ENCODE measurements at places on chromosomes 5 and 9.

DNA sequence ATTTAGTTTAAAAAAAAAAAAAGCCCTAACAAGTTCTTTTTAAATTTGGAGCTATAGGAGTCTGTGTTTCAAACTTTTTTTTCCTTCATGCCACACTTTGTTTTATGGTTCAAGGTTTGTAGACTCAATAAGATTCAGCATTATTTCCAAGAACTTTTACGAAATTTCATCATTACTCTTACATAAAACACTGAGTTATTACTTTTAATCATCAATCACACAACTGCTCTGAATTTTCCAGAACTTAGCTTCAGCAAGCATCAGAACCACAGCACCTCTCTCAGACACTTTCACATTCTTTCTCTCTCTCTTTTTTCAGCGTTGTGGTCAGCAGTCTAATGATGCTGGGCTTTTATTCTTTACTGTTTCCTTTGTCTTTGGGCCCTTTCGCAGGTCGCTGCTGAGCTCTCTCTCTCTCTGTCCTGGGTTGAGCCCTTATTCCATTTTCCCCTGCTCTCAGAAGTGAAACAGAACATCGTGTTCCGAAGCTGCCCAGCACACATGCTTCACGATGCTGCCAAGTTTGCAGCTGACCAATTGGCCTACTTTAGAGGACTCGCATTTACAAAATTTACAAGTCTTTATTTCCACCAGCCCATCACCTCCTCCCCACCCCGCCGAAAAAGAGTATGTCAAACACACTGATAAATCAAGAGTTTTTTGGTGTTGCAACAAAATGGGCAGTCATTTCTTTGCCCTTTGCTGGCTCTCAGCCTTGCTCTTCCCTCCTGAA lies 44.6 kb upstream of the PIK3R1 start:
- peak; percentile 2 for DNase-seq

GRCh38 chr5:1934801-1935429 lies 52.2 kb upstream of the IRX4 start:
- DNase-seq: no peak

DNA sequence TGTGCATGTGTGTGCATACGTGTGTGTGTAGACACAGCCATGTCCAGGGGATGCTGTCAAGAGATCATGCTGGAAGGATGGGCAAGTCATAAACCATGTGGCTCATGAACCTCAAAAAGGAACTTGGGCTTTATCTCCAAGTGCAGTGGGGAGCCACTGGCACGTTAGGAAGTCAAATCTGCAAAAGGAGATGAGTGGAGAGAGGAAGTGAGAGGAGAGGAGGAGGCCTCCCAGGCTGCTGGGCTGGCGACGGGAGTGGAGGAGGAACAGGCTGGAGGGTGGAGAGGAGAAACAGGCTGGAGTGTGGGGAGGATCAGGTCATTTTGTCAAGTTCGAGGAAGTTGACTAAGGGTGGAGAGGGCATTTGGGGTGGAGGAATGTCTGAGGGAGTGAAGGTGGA lies 29.2 kb upstream of the TIFAB start:
- DNase-seq: no peak

GRCh38 chr9:8724284-8725018 lies 924.9 kb upstream of the DMAC1 start:
- DNase-seq: no peak

- DNase-seq: no peak
Observed at GRCh38 chr5:172245703-172246125, 37.9 kb downstream of the UBTD2 start.

DNA sequence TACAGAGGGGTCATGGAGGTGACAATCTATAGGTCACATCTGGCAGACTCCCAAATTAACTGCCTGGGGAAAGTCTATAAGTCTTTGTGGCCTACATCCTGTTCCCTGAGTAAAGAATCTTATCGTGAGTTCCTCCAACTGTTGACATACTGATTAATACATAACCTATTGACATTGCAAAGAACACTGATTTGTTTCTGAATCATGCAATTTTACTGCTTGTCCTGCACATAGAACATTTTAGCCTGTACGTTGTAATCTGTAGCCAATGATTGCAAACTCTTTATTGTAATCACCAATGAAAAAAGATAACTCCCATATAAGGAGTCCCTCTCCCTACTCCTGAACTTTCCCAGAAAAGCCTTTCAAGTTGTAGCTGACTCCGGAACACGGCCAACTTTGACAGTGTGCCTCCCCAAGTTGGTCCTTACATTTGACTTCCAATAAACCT lies 18.8 kb upstream of the OR2K2 start:
- no peak for DNase-seq

- no peak for DNase-seq
Observed at GRCh38 chr9:76707510-76707909, 56.7 kb upstream of the PCA3 start.

DNA sequence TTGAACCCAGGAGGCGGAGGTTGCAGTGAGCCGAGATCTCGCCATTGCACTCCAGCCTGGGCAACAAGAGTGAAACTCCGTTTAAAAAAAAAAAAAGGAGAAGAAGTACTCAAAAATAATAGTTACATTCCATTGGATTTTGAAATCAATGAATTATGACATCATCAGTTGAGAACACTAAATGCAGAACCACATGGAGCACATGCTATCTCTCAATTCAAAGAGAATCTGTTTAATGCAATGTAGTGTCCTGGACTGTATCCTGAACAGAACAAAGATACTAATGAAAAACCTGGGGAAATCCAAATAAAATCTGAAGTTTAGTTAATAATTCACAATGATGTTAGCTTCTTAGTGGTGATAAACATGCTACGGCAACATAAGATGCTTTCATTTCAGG lies 20.3 kb downstream of the CDC14B start:
- DNase-seq: no peak

GRCh38 chr9:122122903-122123632 lies 30.0 kb upstream of the TTLL11 start:
- no peak for DNase-seq

GRCh38 chr9:107086460-107086859 lies 196.6 kb upstream of the RAD23B start:
- DNase-seq: no peak

GRCh38 chr5:73268826-73269225 lies 95.8 kb downstream of the TMEM174 start:
- no peak for DNase-seq

- no peak for DNase-seq
Observed at GRCh38 chr5:98217138-98217537, 556.3 kb upstream of the RGMB start.

DNA sequence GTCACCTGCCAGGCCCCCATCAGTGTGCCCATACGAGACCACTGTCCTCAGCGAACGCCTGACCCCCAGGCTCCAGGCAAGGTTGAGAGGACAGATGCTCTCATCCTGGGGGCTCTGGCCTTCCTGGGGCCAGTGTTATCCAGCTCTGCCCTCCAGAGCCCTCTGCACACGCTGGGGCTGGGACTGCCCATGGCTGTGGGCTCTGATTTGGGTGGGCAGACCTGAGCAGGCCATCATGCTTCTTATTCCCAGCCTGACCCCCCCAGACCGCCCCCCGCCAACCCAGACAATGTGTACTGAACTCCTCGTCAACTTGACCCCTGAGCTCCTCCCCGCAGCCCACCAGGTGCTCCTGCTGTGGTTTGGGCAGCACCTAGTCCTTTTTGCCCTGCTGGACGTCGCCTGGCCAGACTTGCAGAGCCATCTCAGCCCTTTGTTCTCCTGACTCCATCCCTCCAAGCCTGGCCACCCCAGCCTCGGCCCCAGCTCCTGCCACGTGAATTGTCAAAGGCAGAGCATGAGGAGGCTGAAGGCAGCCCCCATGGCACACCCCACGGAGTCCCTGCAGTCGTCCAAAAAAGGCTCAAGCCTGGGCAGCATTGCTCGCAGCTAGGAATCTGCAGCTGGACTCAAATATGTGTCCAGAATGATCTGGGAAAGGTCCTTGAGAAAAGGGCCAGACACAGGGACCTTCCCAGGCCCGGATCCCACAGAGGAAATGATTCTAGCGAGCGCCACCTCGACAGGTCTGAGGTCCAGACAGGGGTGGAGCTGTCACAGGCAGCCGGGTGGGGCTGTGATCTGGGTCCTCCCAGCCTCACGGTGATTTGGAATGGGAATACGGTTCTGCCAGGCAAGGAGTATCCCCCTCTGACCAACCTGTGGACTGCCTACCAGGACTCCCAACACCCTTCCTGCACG lies 87.0 kb downstream of the ADAMTS2 start:
- DNase-seq: no peak

DNA sequence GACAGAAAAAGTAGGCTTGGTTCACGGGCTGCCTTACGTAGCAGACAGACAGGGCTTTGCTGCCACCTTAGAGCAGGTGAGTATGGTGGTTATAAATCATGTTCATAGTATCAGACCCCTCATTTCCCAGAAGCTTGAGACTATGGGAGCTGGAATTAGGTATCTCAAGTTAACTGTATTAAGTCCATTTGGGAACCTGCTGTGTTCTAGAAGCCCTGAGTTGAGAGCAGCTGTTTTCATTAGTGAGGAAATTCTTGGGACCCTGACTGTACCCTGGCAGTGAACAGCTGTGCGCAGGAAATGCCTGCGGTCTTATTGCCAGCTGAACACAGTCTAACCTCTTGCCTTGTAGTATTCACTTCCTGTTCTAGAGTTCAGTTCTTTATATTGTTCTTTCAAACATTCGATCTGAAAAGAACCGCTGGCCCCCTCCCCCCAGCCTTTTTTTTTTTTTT lies 29.8 kb downstream of the UGCG start:
- DNase-seq: no peak

DNA sequence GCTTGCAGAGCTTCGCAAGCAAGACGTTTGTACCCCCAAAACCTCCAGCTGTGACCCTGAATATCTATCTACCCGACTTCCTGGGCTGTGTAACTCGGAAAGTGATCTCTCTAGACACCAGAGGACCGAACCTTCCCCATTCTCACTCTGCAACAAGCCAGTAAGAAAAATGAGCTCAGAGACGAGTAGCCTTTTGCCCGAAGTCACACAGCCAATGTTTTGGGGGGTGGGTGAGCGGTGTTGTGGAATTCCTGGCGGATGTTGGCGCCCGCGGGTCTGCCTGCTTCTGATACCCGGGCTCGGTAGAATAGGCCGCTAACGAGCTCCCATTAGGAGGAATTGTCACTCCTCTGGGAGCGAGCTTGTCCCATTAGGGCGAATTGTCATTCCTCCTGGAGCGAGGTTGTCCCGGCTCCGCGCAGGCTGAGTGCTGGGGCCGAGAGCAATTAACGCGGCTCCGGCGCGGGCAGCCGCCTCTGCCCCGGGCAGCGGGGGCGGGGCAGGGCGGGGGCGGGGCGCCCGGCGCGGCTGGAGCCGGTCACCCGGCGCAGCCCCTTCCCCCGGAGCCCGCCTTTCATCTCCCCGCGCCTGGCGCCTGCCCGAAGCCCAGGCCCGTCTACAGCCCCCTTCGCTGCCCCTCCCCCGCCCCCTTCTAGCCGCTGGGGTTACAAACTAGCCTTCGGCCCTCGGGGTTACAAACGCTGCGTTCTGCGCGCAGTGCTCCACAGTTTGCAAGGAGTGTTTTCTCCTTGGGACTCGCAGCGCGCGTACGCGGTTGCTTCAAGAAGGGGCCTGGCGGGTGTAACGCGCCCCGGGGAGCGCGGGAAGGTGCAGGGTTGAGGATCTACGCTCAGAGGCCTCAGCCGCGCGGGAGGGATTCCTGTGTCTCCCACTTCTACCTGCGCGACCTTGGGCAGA lies 3.5 kb upstream of the MSX2 start:
- DNase-seq: no peak

- DNase-seq: no peak
Observed at GRCh38 chr5:149132474-149132873, 8.8 kb upstream of the ABLIM3 start.

DNA sequence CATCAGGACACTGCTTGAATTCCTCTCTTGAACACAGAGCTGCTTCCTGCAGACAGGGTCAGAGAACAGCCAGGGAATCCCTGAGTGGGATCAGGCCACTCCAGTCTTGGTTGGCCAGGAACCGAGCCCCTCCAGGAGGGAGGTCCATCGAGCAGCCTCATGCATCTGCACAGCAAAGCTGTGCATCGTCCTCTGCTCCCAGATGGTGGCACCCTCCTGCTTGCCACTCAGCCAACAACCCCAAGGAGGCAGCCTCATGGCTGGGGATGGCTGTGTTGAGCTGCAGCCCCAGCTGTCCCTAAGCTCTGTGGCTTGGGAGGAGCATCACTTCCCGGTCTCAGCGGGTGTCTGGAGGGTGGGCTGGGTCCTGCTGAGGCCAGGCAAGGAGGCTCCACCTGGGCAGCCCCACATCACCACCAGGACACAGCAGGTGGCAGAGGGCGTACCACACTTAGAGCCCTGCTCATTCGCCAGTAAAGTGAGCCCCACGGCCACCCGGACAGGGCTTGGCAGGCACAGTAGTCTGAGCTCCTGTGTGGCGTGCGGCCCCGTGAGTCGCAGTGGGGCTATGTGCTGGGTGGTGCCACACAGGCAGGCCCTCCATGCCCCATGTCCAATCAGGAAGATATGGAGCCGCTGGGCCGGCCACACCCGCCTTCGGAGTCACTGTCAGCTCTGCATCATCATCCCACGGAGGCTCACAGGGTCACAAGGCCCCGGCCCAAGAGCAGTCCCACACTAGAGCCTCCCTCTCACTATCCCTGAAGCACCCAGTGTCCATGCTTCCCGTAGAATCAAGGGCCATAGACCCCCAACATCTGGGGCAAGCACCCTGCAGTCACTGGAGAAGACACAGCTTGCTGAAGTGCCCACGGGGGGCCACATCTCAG lies 11.9 kb downstream of the LPCAT1 start:
- DNase-seq: peak; percentile 19

DNA sequence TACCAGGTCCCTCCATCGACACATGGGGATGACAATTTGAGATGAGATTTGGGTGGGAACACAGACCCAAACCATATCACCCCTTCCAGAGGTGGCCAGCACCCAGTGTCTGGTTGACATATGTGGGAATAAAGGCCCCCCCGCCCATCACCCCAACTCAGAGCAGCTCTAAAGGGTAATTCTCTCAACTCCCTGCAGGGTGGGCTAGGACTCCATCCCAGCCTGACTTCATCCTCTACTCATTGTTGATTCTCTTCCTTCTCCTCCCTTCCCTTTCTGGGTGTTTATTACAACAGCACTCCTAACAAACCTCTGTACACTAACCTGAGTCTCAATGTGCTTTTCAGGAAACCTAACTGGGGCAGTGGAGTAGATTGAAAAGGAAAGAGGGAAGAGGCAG lies 339.9 kb downstream of the ACTL7B start:
- no peak for DNase-seq

DNA sequence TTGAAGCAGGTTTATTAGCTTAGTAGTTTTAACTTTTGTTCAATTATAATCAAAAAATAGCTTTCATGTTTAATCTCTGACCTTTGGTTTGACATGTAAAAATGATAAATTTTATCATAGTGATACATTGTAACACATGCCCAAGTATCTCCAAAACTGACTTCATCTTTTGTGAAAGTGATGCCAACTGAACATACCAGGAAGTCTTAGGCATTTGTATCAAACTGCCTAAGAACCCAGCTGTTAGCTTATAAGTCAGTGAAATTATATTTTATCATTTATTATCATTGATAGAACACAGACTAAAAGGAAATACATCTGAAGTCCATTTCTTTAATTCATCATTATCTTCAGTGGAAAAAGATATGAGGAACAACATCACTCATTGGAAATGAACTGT lies 39.1 kb downstream of the NIPBL start:
- no peak for DNase-seq

DNA sequence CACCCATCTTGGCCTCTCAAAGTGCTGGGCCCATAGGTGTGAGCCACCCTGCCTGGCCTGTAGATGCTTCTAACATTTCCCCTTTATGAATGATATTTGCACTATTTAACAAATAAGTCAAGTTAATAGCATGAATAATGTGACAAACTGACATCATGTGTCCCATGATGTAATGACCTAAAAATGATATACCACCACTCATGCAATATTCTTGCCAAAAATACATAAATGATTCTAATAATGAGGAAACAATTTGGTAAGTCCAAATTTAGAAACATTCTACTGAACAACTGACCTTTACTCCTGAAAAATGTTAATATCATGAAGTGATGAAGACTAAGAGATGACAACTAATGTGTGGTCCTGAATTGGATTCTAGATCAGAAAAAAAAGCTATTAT lies 33.5 kb upstream of the TRIM14 start:
- DNase-seq: no peak

All from BJ (cell line).